HepG2 (cell line): ENCODE measurements at places on chromosomes 6 and 20.
A peak's percentile ranks its signal among the peaks of the same experiment; 100 is the strongest.

- no peaks in the 10 kb centered on the region for H3K36me3 ChIP-seq
- no peak overlapping the region for H3K4me3 ChIP-seq
- H3K27ac ChIP-seq: no peak overlapping the region
- no peak for DNase-seq
- no peaks in the 10 kb centered on the region for H3K4me1 ChIP-seq
Measured at GRCh38 chr6:150296890-150297289, 71.9 kb upstream of the IYD start.

- H3K27me3 ChIP-seq: no peaks in the 10 kb centered on the region
- no peak for DNase-seq
- no peaks in the 10 kb centered on the region for H3K36me3 ChIP-seq
Measured at GRCh38 chr6:158837684-158838625, 18.8 kb upstream of the EZR start.

DNA sequence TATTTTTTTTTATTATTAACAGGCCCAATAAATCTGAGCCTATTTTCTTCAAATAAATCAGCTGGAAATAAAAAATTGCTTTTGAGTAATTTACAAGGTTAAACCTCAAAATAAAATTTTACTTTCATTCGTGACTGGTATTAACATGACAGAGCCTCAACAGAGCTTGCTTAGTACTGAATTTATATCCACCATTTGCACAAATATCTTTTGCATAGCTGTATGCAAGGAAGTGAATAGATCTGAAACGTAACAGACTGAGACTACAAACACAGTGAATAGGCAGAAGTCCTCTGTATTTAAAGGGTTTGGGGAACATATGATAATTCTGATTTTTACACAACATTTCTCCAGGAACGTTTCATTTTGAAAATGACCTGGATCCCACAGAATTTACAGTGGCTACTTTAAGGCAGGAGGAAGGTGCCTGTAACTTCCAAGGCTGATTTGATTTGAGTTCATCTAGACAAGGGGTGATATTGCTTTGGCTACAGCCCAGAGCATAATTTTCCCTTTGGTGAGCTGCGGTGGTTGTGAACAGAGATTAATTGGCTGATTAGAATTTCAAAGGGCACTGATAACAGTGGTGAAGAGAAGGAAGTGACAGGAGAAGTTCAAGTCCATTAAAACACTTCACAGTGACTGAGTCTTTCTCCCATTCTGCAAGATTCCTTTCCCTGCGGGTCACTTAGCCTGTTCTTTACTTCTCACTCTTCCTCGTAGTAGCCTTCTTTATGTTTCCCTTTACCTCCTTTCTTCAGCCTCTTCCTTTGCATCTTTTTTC lies 121.2 kb upstream of the SASH1 start:
- no peaks in the 10 kb centered on the region for H3K36me3 ChIP-seq
- H3K4me3 ChIP-seq: no peak overlapping the region
- H3K27ac ChIP-seq: no peak overlapping the region
- H3K27me3 ChIP-seq: no peaks in the 10 kb centered on the region

GRCh38 chr20:44601801-44602204 lies 19.4 kb downstream of the PKIG start:
- no peak for DNase-seq
- no peak overlapping the region for H3K4me3 ChIP-seq
- no peaks in the 10 kb centered on the region for H3K27me3 ChIP-seq
- peaks cover 25% of the 10 kb centered on the region for H3K4me1 ChIP-seq
- H3K36me3 ChIP-seq: no peaks in the 10 kb centered on the region
- H3K27ac ChIP-seq: peak overlapping the region; percentile 3

- no peak for DNase-seq
- no peaks in the 10 kb centered on the region for H3K36me3 ChIP-seq
- H3K4me3 ChIP-seq: no peak overlapping the region
- H3K27me3 ChIP-seq: no peaks in the 10 kb centered on the region; the same call in 1 of the 2 replicates
- no peaks in the 10 kb centered on the region for H3K4me1 ChIP-seq
Measured at GRCh38 chr6:90119618-90120017, 177.0 kb downstream of the BACH2 start.

DNA sequence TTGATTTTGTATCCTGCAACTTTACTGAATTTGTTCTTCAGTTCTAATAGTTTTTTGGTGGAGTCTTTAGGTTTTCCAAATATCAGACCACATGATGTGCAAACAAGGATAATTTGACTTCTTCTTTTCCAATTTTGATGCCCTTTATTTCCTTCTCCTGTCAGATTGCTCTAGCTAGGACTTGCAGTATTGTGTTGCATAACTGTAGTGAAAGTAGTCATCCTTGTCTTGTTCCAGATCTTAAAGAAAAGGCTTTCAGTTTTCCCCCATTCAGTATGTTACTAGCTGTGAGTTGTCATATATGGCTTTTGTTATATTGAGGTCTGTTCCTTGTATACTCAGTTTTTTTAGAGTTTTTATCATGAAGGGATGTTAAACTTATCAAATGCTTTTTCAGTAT lies 4.6 kb downstream of the MICB start:
- no peak overlapping the region for H3K4me3 ChIP-seq
- peaks cover 17% of the 10 kb centered on the region for H3K4me1 ChIP-seq
- DNase-seq: no peak
- H3K36me3 ChIP-seq: 0 out of 3 replicates have a peak, but pooled peaks cover under 1% of the 10 kb centered on the region

GRCh38 chr6:11714798-11715285 lies 63.8 kb downstream of the ADTRP start:
- no peaks in the 10 kb centered on the region for H3K4me1 ChIP-seq
- H3K27me3 ChIP-seq: no peaks in the 10 kb centered on the region; the same call in none of the 2 replicates
- DNase-seq: no peak
- no peak overlapping the region for H3K4me3 ChIP-seq
- H3K27ac ChIP-seq: no peak overlapping the region

GRCh38 chr6:32427218-32427617 lies 12.5 kb upstream of the HLA-DRA start:
- no peaks in the 10 kb centered on the region for H3K36me3 ChIP-seq
- H3K4me3 ChIP-seq: no peak overlapping the region
- no peak overlapping the region for H3K27ac ChIP-seq
- peak; percentile 20 for DNase-seq

- peaks cover 7% of the 10 kb centered on the region; the same call in 1 of the 2 replicates for H3K4me1 ChIP-seq
- H3K36me3 ChIP-seq: no peaks in the 10 kb centered on the region
- H3K27me3 ChIP-seq: no peaks in the 10 kb centered on the region
- no peak overlapping the region for H3K4me3 ChIP-seq
Measured at GRCh38 chr6:21840428-21840827, 246.9 kb downstream of the SOX4 start.

DNA sequence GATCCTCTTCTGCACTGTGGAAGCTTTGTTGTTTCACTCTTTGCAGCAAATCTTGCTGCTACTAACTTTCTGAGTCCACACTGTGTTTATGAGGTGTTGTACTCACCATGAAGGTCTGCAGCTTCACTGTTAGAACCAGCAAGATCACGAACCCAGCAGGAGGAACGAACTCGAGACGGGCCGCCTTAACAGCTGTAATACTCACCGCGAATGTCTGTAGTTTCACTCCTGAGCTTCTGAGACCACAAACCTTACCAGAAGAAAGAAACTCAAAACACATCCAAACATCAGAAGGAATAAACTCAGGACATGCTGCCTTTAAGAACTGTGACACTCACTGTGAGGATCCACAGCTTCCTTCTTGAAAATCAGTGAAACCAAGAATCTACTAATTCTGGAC lies 48.1 kb upstream of the MBOAT1 start:
- no peak overlapping the region for H3K4me3 ChIP-seq
- no peaks in the 10 kb centered on the region for H3K36me3 ChIP-seq
- H3K27me3 ChIP-seq: no peaks in the 10 kb centered on the region
- DNase-seq: no peak
- H3K27ac ChIP-seq: no peak overlapping the region

DNA sequence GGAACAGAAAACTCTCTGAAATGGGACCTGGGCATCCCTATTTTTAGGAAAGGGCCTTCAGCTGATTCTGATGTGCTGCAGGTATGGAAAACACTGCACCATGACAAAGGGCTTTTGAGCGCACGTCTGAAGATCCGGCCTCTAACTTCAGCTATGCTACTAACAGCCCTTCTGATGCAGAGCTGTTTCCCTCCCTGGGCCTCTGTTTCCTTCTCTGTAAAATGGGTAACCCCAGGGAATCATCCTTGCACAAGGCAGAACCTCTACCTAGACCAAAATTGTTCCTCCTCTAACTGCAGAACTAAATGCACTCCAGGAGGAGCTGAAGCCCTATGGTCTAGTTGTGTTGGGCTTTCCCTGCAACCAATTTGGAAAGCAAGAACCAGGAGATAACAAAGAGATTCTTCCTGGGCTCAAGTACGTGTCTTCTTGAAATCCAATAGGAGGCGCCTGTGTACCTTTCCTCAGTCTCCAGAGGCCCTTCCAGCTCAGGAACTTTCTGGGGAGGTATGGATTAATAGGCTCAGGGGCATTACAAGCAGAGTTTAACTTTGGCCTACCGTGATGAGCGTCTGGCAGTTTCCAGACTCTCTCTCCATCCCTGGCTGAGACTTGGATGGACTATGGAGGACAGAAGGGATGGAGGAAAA lies 5.9 kb downstream of the GPX5 start:
- H3K27ac ChIP-seq: no peak overlapping the region
- H3K4me1 ChIP-seq: no peaks in the 10 kb centered on the region
- no peaks in the 10 kb centered on the region for H3K36me3 ChIP-seq
- DNase-seq: peak; percentile 18

DNA sequence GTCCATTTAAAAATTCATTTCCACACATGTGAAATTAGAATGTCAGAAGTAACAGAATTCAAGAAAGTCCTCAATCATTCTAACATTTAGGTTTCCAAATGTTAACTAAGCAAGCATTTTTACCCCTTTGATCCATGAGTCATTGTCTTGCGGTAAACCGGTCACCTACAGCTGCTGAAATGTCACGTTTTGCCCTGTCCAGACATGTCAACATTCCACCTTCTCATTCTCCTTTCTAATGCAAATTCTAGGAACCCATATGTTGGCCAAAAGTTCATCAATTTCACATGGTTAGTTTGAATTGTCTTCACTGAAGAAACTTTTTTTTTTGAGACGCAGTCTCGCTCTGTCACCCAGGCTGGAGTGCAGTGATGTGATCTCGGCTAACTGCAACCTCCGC lies 117.2 kb downstream of the IPCEF1 start:
- H3K27ac ChIP-seq: no peak overlapping the region
- no peak overlapping the region for H3K4me3 ChIP-seq
- no peaks in the 10 kb centered on the region for H3K27me3 ChIP-seq

GRCh38 chr6:548517-548916 lies 108.4 kb downstream of the HUS1B start:
- H3K4me1 ChIP-seq: no peaks in the 10 kb centered on the region
- DNase-seq: no peak
- no peak overlapping the region for H3K27ac ChIP-seq
- no peaks in the 10 kb centered on the region for H3K27me3 ChIP-seq
- H3K36me3 ChIP-seq: no peaks in the 10 kb centered on the region; the same call in 1 of the 2 replicates

GRCh38 chr6:136334853-136335252 lies 45.2 kb upstream of the BCLAF1 start:
- no peak overlapping the region for H3K4me3 ChIP-seq
- no peaks in the 10 kb centered on the region for H3K36me3 ChIP-seq
- peaks cover 14% of the 10 kb centered on the region; the same call in 1 of the 2 replicates for H3K4me1 ChIP-seq

GRCh38 chr6:101803136-101803535 lies 409.6 kb downstream of the GRIK2 start:
- H3K36me3 ChIP-seq: no peaks in the 10 kb centered on the region
- H3K4me3 ChIP-seq: no peak overlapping the region
- no peak overlapping the region for H3K27ac ChIP-seq
- no peaks in the 10 kb centered on the region for H3K27me3 ChIP-seq
- H3K4me1 ChIP-seq: no peaks in the 10 kb centered on the region

GRCh38 chr6:46378161-46378881 lies 112.9 kb downstream of the RCAN2 start:
- H3K36me3 ChIP-seq: no peaks in the 10 kb centered on the region
- H3K27me3 ChIP-seq: no peaks in the 10 kb centered on the region
- H3K4me1 ChIP-seq: peaks cover 48% of the 10 kb centered on the region

- peaks cover 25% of the 10 kb centered on the region; the same call in 2 of the 3 replicates for H3K27me3 ChIP-seq
- H3K4me1 ChIP-seq: no peaks in the 10 kb centered on the region
- no peak overlapping the region for H3K4me3 ChIP-seq
Measured at GRCh38 chr20:49385465-49385864, 97.0 kb downstream of the KCNB1 start.

- H3K36me3 ChIP-seq: no peaks in the 10 kb centered on the region
- no peaks in the 10 kb centered on the region for H3K27me3 ChIP-seq
- H3K4me3 ChIP-seq: no peak overlapping the region
- H3K4me1 ChIP-seq: no peaks in the 10 kb centered on the region
- DNase-seq: no peak
Measured at GRCh38 chr20:16917636-16918035, 169.5 kb downstream of the OTOR start.

DNA sequence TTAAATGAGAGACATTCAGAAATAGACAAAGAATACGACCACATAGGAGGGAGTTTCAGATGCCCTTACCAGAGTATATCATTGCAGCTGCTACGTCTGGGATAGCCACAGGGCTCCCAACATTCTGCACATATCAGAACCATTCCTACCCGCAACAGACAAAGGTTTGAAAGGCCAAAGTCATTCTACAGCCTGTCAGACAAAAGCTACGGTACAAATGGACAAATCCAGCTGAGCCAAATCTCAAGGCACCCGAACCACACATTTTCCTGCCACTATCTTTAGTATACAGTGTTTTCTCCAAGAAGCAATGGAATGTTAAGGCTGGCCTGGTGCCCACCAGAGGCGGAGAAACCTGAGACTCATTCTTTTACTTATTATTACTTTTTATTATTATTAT lies 30.5 kb upstream of the LYRM2 start:
- H3K27me3 ChIP-seq: no peaks in the 10 kb centered on the region
- H3K4me3 ChIP-seq: no peak overlapping the region
- peaks cover 69% of the 10 kb centered on the region for H3K36me3 ChIP-seq
- no peaks in the 10 kb centered on the region for H3K4me1 ChIP-seq
- DNase-seq: no peak
- no peak overlapping the region for H3K27ac ChIP-seq

- peaks cover 5% of the 10 kb centered on the region for H3K27me3 ChIP-seq
- no peaks in the 10 kb centered on the region for H3K36me3 ChIP-seq
- no peak overlapping the region for H3K27ac ChIP-seq
Measured at GRCh38 chr20:9503526-9504245, 10.7 kb upstream of the LAMP5 start.

DNA sequence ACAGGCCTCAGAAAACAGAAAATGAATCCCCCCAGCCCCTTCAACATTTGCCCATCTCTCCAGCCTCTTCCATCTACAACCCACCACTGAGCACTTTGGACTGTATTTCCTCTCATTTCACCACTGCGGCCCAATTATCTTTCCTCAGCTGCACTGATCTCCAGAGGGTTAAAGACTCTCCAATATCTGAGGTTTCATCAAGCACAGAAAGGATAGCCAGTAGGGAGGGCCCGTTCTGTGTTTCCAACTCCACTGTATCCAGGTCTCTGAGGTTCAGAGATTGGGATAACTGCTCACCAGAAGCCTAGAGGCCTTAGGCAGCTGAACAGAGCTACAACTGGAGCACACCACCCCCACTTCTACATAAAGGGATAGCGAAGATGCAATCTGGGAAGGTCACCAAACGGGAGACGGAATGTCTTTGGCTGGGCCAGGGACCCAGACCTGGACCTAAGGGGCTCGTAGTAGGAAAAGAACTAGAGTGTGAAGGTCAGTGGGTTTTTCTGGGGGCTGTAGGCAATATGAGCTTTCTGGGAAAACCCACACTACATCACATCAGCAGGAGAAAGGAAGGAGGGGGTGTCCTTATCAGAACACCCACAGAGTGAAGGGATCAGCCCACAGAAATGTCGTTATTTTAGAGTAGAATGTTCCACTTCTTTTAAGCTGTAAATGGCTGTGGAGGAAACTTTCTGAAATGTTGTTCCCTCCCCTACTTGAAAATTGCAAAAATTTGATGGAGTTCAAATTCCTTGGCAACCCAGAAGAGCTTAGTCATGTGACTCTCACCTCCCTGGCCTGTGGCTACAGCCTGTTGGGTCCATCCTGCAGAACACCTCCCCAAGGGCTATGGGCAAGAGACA lies 7.3 kb downstream of the KCNK5 start:
- H3K36me3 ChIP-seq: no peaks in the 10 kb centered on the region
- peaks cover 9% of the 10 kb centered on the region for H3K4me1 ChIP-seq
- H3K27me3 ChIP-seq: peaks cover under 1% of the 10 kb centered on the region; the same call in 1 of the 3 replicates
- no peak overlapping the region for H3K27ac ChIP-seq
- no peak overlapping the region for H3K4me3 ChIP-seq
